ENCODE measurements at places on chromosomes 3 and 15. TPM values are rescaled to one million over a fixed set of nuclear protein-coding genes. Genes with fewer than 3 reads are reported as not detected.

GRCh38 chr3:56957522-56957921, 102.9 kb upstream of the SPATA12 start:
- no peak for DNase-seq
- H3K27me3 ChIP-seq = no peaks in the 10 kb centered on the region
- no peaks in the 10 kb centered on the region for H3K4me1 ChIP-seq
- H3K4me3 ChIP-seq = no peak overlapping the region

LOXL1 gene
- 5.4 TPM for total RNA-seq

DNA sequence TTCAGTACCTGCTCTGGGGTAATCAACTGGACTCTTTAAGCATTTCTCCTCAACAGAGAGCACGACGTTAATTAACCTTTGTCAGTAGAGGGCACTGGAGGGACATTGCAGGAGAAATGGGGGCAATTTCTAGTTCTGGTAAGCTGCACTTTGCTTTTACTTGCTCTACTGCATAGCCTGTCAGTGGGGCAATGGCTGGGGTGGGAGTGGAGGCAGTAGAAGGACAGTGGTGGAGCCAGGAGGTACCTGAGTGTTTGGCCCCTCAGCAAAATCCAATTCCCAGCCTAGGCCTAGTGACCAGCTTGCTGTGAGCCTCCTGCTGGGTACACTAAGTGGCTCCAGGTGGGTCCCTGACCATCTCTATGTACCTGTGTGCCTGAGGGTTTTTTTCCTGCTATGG, 18.3 kb upstream of the MED12L start:
- no peak overlapping the region for H3K4me3 ChIP-seq
- DNase-seq = no peak
- H3K4me1 ChIP-seq = no peaks in the 10 kb centered on the region
- no peaks in the 10 kb centered on the region for H3K36me3 ChIP-seq

- DNase-seq = no peak
- H3K36me3 ChIP-seq = no peaks in the 10 kb centered on the region
- no peak overlapping the region for H3K27ac ChIP-seq
- peaks cover 3% of the 10 kb centered on the region for H3K4me1 ChIP-seq
These were observed 55.6 kb upstream of the TBC1D23 start for GRCh38 chr3:100205171-100205570.

KY gene
- total RNA-seq = 0.23 TPM
